Stimulated activated CD8-positive, alpha-beta memory T cell treated with anti-CD3 and anti-CD28 coated beads, Interleukin-15, amount 100 ng/mL, for 4 hours (primary cell): ENCODE measurements at places on chromosomes 13 and 19.
A peak's percentile ranks its signal among the peaks of the same experiment; 100 is the strongest.

DNA sequence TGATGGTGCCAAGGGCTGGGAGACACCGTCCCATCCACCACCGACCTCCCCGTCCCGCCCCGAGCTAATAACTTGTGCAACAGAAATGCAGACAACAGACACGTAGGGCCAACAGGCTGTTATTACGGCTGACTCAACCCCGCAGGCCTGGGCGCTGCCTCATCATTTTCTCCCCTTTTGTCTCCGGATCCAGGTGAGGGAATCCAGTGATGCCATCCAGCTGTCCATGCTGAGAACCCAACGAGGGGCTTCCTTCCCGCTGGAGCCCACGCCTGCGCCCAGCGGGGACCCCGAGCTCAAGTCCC is 6.4 kb upstream of the DIRAS1 start:
- no peak for DNase-seq

GRCh38 chr19:38095411-38096308 is 128.4 kb downstream of the DPF1 start:
- DNase-seq, result peak; percentile 4

DNA sequence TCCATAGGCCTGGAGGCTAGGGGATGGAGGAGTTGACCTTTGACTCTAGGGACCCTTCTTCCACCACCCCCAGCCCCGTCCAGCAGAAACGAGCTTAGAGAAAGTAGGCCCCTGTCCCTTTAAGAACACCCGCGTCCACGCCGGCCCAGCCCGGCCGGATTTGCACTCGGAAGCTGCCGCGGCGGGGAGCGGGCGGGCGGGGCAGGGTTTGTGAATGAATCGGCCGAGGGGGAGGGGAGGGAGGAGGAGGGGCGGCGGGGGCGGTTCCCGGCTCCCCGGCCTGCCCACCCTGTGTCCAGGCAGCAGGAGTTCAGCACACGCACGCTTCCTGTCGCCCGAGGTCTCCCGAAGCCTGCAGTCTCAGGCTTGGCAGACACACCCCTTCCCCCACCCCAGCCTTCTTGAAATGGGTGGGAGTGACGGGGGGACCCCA is 1.5 kb downstream of the UNC13A start:
- DNase-seq, result no peak

DNA sequence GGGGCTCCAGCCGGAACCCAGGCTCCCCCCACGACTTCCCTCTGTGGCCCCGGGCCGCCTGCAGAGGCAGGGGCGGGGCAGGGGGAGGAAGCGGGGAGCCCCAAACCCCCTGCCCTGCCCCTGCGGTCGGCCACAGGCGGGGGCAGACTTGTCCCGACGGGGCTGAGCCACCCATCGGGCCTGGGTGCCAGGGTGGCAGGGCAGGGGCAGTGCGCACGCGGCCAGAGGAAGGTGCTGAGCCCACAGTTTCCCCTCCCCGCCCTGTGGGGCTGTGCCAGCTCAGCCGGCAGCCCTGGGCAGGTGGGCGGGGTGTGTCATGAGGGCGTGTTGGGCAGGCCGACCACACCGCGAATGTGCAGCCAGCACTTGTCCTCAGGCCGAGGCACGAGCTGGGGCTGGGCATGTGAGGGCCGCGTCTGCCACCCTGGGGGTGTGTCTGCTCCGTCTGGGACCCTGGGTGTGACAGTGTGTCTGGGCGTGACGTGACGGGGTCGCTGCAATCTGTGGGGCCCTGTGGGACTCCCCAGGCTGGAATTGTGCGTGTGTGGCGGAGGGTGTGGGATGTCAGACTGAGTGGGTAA is 17.7 kb downstream of the CCDC97 start:
- DNase-seq, result peak; percentile 79

DNA sequence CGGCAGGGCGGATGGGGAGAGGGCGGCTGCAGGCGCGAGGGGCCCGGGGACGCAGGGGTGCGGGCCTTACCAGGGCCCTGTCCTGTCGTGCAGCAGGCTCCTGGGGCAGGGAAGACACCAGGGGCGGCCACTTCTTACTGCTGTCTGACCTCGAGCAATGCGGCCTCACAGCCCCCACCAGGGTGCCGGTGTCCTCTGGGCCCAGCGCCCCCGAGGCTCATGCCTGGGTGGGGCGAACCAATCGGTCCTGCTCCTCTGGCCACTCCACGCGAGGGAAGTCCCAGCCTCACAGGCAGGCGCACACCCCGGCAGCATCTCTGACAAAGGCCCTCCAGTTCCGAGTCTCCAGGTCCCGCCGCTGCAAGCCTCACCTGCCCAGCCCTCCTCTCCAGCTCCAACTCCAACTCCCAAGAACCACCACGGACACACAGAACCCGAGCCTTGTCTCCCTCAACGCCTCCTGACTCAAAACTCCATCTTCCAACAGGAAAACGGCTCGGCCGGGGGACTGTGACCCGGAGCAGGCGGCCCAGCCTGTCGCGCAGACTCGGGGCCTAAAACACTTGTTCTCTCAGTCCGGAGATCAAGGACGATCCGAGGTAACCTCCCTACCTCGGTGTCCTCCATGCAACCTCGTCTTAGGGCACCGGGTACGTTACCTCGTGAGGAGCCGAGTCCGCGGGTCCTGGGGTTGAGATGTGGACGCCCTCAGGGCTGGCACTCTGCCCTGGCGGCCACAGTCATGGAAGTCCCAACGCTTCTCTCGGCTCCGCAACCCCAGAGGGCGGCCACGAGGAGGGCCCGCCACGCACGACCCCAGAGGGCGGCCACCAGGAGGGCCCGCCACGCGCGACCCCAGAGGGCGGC is 6.5 kb downstream of the FGF22 start:
- no peak for DNase-seq

DNA sequence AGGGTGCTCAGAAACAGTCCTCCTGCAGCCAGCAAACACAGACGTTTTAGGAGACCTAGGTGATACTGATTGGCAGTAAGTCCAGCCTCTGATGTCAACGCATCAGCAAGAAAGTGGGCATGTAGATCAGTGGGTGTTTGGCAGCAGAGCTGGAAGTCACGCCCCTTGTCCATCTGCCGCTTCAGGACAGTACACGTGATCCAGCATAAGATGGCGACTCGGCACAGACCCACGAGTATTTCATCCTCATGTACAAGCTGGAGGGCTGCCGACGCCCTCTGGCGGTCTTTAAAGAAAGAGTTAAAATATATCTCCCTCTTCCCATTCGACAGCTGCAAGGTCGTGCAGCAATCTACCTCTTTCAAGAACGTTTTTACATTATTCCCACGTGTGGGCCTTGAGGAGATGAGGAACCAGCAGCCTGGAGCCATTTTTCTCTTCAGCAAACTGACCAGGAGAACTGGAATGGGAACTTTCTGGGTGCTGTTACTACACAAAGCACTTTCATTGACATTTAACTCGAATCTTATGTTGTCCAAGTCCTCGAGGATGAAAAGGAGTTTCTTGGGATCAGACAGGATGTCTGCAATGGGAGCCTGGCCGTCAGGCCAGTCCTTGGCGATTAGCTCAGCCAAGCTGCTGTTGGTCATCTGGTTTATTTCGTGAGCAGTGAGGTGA is 22.3 kb downstream of the NLRP11 start:
- no peak for DNase-seq

DNA sequence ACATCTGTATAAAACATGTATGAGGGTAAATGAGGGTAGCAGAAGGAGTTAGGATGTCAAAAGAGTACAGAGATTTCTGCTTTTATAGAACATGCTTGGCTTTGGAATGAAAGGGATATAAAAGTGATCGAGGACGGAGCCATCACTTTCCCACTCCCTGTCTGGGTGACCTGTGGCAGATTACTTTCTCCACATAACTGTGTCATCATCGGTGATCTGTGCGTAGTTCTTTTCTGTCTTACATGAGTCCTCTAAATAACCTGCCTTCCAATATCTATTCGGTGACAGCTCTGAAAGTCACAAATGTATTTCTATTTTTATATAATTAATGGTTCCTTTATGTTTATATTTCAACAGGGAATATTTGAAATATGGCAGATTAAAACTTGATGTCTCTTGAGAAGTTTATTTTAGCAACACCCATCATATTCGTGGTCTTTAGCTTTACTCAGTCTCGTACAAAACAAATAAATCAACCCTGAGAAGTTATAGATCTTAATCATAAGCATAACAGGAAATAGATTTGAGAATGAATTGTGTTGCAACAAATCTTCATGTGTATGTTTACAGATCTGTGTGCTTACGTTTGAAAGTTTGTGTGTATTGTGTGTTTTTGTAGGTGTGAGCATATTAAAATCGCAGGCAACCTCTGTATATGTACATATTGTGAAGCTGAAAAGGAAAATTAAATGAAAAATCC is 1094.3 kb downstream of the EFNB2 start:
- no peak for DNase-seq

DNA sequence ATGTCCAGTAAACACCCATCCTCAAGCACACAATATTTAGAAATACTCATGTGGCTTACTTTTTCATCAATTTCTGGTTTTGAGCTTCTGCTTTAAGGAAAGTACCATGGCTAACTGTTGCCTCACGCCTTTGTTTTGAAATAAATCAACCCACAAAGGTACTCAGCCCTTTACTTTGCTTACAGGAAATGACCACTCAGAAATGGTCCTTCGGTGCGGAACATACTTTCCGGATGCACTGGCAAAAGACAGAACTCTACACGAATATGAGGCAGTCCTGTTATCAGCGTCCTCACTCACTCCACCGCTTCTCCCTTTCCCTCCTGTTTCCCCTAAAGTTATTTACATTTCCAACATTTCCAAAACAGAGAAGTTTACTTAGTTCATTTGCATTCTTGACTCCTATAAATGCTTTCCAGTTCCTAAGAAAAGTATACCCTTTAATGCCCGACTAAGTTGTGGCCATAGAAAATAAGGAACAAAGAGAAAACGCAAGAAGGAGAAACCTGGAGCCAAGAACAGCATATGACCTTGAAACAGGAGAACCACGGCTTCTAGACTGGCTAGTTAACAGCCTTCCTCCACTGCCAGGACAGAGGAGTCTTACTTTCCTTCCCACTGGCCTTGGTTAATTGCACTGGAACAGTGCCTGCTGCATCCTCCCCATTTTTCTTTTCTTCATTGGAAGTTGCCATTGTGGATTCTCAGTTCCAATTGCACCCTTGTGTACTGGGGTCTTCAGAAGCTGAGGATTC is 10.6 kb downstream of the FPR2 start:
- DNase-seq, result no peak

- no peak for DNase-seq
Observed at GRCh38 chr19:29365836-29366417, 153.0 kb upstream of the UQCRFS1 start.

DNA sequence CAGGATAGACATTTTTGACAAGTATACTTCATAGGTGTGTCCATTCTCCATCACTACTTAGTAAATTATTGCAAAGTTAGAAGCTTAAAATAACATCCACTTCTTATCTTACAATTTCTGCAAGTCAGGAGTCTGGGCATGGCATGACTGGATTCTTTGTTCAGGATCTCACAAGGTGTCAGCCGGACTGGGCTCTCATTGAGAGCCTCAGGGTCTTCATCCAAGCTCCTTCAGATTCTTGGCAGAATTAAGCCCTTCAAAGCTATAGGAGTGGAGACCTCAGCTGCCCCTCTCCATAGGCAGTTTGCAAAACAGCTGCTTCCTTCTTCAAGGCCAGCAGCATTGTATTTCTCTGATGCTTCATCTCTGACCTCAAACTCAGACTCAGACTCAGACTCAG is 9.1 kb upstream of the SIN3B start:
- DNase-seq, result no peak

DNA sequence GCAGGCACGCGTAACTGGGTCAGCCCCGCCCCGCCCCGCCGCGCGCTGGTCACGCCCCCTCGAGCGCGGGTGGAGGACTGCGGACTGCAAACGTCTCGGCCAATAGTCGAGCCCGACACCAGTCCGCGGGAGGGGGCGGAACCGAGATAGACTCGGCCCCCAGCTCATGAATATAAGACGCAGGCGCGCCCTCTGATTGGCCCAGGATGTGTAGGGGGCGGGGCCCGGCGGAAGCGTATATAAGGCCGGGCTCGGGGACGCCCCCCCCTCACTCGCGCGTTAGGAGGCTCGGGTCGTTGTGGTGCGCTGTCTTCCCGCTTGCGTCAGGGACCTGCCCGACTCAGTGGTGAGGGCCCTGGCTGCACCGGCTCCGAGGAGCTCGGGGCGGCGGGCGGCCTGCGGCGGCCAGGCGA is at the start of gene CIRBP:
Gene CIRBP (plus strand): TSS at position 268 of the 413 bp plus-strand sequence. CDS start 1,602 bp downstream, outside the sequence.
- DNase-seq, result peak; percentile 99

GRCh38 chr13:104140552-104140951 is 1074.3 kb upstream of the SLC10A2 start:
- DNase-seq, result no peak

DNA sequence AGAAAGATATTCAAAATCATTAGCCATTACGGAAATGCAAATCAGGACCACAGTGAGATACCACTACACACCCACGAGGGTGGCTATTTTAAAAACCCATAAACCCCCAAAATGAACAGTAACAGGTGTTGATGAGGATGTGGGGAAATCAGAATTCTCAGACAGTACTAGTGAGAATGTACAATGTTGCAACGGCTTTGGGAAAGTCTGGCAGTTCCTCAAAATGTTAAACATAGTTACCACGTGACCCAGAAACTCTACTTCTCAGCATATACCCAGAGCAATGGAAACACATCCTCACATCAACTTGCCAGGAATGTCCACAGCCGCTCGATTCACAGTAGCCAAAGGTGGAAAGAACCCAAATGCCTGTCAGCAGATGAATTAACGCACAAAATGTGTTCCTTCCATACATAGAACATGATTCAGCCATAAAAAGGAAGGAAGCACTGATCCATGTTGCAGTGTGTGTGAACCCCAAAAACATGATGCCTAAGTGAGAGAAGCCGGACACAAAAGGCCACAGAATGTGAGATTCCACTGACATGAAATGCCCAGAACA is 7.0 kb downstream of the PLVAP start:
- DNase-seq, result no peak

GRCh38 chr13:21297447-21297846 is 121.0 kb downstream of the MRPL57 start:
- DNase-seq, result no peak

- DNase-seq, result no peak
Observed at GRCh38 chr13:75550159-75550567, 572 bp downstream of the UCHL3 start.

- no peak for DNase-seq
Observed at GRCh38 chr19:49853852-49854377, 3.0 kb downstream of the PTOV1 start.

DNA sequence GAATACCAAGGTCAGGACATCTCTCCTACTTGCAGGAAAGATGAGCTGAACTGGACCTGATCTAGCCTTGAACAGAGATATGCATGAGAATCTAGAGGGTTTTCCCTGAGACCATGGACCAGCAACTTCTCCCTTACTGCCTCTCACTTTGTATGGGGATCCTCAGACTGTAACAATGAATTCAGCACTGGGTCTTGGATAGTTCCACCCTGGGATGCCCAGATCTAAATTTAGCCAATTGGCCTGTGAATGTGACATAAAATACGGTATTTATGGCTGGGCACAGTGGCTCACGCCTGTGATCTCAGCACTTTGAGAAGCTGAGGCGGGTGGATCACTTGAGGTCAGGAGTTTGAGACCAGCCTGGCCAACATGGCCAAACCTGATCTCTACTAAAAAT is 15.3 kb upstream of the LILRA2 start:
- no peak for DNase-seq
